ENCODE measurements at places on chromosomes 13 and 19.

DNA sequence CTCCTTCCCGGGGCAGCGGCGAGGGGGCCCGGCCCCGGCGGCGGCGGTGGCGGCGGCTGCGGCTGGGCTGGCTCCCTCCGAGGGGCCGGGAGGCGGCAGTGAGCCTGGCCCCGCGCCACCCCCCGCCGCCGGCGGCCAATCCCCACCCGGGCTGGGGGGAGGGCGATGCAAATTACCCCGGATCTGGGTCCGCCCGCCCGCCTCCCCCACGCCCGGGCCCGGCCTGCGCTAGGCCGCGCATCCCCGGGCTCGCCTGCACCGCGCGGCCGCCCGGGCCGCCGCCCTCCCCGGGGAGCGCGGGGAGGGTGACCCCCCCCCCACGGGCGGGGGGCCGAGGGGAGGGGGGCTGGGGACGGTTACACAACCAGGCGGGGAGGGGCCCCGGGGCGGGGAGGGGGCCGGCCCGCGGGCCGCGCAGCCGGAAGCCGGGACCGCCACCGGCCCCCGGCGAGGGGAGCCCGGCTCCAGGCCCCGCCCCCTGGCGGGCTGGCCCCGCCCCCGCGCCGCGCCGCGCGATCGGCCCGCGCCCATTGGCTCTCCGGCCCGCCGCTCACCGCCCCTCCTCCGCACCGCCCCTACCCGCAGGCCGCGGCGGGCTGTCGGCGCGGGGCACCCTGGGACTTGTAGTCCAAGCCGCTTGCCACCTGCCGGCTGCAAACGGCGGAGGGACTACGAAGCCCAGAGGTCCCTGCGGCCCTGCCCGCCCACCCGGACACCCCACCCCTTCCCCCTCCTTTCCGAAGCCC, 1.1 kb downstream of the ZBTB7A start:
- DNase-seq, result peak; percentile 91

DNA sequence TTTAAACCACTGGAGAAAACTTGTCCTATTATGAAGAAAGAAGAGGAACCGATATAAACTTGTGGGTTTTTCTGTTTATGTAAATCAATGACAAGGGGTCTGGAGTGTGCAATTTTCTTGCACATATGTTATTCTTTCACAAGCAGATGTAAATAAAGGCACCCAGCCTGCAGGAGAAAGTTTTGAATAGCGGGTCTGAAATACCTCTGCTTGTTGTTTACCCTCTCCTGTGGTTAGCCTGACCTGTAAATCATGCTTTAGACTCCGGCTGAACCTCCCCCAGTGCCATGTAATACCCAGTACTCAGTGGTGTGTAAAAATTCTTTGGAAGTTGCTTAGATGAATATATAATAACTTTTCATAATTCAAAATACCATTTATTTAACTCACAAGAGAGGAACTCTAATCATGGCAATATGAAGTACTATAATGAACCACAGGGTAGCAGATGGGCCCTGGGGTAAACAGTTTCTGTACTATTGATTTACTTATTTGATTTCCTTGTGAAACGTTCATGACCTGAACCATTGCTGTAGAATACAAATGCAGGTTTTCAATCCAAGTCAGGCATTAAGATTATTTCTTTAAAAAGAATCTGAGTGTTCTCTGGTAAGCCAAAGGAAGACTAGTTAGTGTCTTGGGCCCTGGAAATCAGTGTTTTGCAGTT, 245.1 kb downstream of the LMO7 start:
- no peak for DNase-seq

- peak; percentile 7 for DNase-seq
These were observed 19.9 kb downstream of the NWD1 start for GRCh38 chr19:16739546-16739945.

DNA sequence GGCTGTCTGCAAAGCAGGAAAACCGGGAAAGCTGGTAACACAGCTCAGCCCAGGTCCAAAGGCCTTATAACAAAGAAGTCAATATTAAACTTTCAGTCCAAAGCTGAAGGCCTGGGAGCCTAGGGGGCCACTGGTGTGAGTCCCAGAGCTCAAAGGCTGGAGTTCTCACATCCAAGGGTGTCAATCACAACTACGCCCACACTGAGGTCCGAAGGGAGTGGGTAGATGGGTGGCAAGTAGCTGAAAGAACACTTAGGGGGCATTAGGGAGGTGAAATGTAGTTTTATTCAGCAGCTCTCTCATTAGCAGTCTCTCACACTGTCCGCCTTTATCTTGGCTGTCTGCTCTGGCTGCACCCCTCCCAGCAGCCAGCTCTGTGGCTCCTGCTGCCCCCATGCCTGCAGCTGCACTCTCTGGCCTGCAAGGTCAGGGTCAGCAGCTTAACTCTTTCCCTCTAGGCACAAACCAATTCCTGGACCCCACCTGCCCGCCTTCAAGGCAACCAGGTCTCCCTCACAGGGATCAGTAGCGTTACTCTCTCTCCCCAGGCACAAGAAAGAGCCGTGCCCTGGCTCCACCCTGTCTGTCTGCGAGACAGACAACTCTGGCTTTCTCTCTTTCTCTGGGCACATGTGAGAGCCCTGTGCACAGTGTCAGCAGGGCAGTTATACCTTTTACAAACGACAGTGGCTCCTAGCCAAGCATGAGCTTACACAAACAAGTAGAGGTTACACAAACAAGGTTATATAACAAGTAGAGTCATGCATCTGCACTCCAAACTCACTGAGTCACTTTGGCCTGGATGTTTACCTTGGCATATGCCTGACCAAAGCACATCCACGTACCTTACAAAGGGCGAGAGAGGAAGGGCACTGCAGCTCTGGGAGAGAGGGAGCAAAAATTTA, 249.4 kb upstream of the PCDH20 start:
- DNase-seq, result no peak

DNA sequence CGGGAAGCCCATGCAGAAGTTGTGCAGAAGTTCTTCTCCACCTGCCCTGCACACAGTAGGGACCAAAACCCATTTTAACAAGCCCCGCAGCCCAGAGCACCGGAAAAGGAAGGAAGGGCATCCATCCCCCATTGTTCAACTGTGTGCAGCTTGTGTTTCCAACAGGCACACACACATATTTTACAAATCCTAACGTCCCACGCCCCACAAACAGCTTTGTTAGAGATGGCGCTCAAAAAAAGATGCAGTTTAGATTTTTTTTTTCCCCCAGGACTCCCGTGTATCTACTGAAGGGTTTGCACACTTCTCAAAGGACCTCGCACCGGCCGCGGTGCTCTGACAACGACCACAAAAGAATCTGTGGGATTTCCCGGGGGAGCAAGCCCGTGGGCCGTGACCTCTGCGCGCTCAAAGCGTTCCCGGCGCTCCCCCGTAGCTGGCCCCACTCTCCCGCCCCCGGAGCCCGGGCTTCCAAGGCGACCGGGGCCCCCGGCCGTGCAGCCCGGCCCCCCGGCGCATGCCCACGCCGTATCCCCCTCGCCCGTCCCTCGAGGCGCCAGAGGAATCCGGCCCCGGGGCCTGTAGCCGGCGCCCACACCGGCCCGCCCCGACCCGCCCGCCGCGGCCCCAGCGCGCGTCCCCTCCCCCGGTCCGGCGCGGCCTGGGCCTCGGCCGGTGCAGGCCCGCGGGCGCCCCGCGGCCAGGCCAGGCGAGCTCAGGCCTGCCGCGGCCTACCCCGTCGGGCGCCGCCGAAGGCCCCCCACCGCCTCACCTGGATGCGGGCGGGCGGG, 523 bp downstream of the ELAVL1 start:
- no peak for DNase-seq

DNA sequence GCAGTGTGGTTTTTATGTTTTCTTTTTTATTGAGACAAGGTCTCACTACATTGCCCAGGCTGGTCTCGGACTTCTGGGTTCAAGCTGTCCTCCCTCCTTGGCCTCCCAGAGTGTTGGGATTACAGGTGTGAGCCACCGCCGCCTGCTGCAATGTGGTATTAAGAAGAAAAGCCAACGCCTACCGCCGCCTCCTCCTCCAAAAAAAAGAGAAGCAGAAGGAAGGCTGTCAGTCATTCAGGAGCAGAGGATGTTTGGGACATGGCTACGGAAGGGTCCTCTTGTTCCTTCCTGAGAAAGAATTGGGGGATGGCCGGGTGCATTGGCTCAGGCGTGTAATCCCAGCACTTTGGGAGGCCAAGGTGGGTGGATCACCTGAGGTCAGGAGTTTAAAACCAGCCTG, 1.2 kb downstream of the PPP1R37 start:
- DNase-seq, result no peak

GRCh38 chr13:21710163-21710562, 39.3 kb downstream of the FGF9 start:
- DNase-seq, result no peak

- DNase-seq, result no peak
These were observed 3.1 kb downstream of the DYRK1B start for GRCh38 chr19:39830847-39831246.

Measured in brain microvascular endothelial cell (primary cell).